ENCODE measurements at places on chromosomes 1 and 21.

DNA sequence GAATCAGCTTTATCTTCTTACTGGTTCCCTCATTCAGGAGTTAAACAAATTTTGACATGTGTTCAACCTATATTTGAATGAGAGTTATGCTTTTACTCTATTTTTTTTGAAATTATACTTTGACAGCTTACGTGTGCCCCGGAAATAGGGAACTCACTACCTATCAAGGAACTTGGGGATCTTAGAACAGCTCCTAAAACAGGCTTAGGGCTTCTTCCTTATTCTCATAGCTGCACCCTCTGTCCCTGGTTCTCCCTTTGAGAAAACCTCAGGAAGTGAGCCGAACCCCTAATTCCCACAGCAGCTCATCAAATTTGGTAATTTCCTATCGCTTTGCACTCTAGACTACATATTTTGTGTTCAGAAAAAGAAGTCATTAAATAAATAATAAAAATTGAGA lies 81.2 kb upstream of the RUNX3 start:
- DNase-seq: no peak

GRCh38 chr1:37862330-37862729 lies 2.9 kb upstream of the MTF1 start:
- peak; percentile 73 for DNase-seq

DNA sequence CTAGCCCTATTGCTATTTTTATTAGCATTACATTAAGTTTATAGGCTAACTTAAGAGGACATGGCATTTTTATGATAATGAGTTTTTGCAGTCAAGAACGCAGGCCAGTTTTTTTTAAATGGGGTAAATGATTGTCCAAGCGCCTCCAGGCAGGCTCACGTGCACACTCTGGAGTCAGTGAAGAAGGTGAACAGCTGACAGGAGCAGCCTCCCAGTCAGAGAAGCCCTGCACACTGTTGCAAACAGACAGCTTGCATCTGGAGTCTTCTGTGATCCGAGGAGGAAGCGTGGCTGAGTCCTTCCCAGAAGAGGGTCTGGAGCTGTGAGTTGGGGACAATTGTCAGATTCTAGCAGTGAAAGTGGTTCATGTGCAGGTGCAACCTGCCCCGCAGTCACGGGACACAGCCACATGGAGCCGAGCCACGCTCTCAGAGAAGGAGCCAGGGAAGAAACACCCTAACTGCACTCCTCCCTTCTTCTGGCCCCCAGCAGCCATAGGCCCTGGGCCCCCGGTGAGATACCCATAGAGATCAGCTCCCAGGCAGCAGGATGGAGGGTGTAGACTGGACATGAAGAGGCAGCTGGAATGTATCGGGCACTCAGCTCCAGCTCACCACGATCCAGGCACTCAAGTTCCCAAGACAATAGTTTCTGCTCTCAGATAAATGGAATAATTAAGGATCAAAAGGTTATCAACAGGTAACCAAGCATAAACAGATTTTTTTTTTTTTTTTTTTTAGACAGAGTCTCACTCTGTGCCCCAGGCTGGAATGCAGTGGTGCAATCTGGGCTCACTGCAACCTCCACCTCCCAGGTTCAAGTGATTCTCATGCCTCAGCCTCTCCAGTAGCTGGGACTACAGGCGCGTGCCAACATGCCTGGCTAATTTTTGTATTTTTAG lies 26.4 kb downstream of the CAPN2 start:
- DNase-seq: no peak

GRCh38 chr1:205260948-205261732 lies 33.4 kb downstream of the TMCC2 start:
- DNase-seq: peak; percentile 50

DNA sequence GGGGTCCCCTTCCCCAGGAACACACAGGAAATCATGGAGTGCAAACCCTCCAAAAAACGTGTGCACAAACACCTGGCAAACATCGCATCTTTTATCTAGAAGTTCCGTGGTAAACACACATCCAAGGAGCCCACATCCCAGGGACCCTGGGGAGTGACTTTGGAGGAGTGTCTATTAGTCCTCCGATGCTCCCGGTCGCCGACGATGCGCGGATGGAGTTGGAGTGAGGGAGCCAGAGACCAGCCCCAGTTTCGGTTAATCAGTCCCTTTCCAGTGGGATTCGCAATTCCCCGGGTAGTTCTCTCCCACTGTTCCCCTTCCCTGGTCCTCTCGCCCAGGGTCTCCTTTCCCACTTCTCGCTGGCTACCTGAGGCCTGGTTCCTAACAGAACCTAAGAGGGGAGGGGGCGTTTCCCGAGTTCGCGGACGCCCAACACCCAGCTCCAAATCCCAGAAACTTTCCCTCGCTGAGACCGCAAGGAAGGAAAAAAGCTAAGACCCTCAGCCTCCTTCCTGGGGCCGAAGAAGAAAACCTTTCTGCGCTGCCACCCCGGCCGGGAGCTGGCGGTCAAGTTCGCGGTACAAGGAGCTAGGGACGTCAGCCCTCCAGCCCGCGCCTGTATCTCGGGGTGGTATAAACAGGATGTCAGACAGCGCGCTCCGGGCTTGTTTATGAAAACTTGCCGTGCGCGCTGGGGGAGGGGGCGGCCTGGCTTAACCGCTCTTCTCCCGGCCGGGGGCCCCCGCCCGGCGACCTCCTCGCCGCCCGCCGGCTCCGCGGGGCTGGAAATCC lies 787 bp downstream of the JAK1 start:
- peak; percentile 8 for DNase-seq

DNA sequence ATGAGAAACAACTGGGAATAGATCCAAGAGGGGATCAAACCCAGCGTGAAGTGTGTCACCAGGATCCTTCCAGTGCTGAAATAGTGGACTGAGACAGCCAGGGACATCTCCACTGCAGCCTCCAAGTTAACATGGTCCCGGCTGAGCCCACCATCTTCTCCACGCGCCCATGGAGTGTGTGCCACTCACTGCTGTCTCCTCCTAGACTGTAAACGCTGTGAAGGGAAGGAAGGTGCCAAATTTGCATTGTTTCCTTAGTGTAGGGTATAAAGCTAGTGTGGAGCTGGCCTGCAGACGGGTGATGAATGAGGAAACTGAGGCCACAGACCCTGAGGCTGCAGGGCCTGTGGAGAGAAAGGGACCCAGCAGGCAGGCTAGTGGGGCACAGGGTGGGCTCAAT lies 183.6 kb downstream of the FOXD2 start:
- no peak for DNase-seq

GRCh38 chr1:11749996-11750395 lies 12.0 kb upstream of the C1orf167 start:
- no peak for DNase-seq

DNA sequence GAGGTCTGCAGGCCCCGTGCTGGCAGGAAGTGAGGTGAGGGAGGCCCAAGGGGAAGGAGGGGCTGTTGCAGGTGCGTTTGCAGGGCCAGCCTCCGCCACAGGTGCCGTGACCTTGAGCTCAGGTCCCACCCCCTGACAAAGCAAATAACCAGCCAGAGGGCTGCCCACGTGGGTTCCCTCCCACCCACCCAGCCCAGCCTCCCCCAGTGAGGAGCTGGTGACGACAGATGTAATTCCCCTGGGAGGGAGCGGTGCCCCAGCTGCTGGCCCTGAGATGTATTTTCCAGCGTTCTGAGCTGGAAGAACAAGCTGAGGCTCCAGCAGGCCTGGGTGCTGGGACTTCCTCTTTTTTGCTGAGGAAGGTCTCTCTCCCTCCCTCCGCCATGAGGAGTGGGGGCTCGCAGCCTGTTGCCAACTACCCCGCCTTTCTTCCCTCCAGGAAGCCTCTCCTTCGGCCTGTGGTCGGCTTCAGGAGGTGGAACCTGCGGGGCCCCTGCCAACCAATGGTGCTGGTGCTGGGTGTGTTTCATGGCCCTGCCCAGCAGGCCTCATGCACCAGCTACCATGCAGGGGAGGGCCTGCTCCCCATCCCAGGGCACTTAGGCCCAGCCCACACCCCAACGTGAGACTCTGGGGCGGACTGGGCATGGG lies 153.2 kb downstream of the PRDM16 start:
- DNase-seq: no peak

GRCh38 chr1:52659356-52659755 lies 26.4 kb downstream of the SHISAL2A start:
- DNase-seq: no peak

GRCh38 chr1:32863881-32864245 lies 6.8 kb downstream of the FNDC5 start:
- DNase-seq: no peak

DNA sequence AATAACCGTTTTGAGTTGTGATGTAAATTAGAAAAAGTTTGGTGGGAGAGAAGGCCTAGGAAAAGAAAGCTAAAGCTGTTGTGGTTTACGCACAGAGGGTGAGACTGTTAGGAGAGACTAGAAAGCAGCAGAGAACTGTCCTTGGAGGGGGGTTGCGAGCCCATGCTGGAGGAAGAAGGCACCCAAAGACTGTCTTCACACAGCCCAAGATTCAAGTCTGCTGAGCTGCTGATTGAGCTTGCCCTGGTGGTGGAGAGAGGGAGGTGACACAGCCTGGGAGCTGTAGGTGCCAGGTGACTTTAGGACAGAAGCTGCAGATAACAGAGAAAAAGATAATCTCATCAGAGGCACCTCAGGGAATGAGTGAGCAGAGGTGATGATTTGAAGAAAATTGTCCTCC lies 18.3 kb upstream of the TLR5 start:
- DNase-seq: no peak

- no peak for DNase-seq
Measured at GRCh38 chr1:44283524-44284173, 70.4 kb downstream of the DMAP1 start.

DNA sequence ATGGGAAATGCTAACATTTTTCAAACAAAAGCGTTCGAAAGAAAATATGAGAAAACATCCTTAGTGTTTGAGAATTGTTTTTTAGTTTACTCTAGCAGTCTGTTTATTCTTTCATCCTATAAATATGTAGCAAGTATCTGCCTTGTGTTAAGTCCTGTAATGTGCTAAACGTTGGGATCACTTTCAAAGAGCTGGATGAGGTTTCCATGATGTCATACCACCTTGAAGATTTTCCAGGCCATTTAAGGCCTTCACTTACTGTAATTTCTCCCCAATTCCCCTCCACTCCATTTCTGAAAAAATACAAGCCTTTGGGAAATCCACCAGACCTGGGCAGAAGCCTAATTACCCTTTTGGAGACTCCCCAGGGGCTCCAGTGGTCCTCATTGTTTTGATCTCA lies 24.2 kb upstream of the CTBS start:
- no peak for DNase-seq

DNA sequence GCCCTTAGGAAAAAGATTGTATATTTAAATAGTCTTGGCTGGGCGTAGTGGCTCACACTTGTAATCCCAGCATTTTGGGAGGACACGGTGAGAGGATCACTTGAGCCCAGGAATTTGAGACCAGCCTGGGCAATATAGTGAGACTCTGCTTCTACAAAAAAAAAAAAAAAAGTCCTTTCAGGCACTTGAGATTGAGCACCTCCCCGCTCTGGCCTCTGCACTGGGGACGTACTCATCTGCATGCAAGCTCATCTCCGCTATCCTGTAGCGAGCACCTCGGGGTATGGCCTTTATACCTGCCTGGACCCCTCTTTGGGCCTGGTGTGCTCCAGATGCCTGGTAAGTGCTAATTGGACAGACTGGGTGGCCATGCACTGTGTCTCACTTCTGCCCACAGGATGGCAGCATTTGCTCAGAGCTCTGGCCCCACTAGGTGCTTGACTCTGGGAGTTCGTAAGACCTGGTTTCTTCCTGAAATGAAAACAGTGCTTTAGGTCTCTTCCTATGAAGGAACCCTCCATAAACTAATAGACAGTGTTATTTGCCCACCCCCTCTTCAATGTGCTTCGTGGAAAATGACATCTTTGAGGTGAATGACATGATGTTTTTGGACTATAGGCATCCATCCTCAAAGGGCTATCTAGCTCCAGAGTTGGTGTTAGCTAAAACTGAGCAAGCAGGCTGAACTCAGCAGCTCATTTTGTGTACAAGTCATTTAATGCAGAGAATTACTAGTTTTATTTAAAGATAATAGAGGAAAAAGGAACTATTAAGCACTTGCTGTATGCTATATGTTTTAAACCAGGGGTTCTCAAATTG lies 61.7 kb upstream of the ADAR start:
- peak; percentile 46 for DNase-seq

DNA sequence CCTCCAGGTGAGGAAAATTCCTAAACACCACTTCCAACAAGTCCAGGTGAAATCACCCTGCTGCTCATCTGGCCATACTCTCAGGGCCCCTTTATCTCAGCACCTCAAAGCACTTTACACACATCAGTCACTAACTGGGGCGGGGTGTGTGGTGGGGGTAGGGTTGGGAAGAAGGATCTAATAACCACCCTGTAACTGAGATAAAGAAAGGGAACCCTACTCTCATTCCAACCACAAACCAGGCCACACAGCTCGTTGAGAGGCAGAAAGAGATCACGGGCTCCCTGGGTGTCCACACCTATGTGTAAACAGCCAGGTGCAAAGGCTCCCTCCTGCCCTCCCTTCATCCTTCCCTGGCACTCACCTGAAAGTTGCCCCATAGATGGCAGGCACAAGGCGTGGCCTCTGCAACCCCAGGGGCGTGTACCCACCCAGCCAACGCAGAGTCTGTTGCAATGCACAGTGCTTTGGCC lies 20.4 kb downstream of the GPR161 start:
- DNase-seq: no peak

- no peak for DNase-seq
Measured at GRCh38 chr1:48018799-48019198, 21.6 kb upstream of the TRABD2B start.

DNA sequence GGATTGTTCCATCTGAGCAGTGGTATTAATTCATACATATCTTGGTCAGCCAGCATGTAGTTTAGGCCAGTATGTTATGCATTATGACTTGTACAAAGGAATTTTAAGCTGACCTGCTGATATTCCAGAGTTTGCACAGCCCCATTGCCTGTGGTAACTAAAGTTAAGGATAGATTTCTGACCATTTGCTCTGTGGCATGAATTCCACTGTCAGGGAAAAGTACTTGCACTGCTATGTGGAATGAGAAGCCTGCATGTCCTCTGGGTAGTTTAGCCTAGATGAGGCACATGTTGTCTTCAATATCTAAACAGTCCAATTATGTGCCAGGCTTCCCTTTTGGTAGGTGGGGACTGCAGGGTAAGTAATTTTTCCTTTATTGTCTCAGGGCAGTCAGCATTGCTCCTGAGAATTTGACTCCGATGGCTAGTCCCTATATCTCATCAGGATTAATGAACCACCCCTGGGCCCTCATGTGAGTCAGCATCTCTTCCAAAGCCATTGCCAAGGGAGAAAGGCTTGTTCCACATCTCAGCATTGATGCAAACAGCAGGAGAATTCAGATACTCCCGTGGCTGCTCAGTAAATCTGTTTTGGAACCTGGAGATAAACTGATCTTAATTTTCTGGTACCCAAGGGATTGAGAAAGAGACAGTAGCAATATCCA lies 30.2 kb downstream of the NEK7 start:
- no peak for DNase-seq

DNA sequence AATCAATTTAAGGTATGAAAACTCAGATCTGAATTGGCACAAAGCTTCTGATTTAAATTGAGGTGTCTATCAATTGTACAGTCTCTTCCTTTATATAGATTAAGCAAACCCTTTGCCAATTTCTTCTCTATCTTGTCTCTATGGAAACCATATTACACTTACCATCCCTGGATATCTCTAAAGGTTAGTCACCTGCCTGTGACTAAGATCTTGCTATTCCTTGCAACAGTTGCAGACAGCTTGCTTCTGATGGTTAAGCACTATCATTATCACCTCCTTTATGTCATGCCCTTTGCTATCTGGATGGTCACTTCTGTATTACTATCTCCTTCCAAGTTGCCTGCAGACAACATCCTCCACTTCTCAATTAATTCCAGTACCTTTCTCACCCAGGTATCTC lies 998.6 kb upstream of the B3GALT2 start:
- DNase-seq: no peak

- DNase-seq: no peak
Measured at GRCh38 chr21:26473471-26473870, 99.6 kb downstream of the CYYR1 start.

Measured in RCC 7860 (cell line).